ENCODE measurements at places on chromosomes 5 and 9.
A peak's percentile ranks its signal among the peaks of the same experiment; 100 is the strongest.

DNA sequence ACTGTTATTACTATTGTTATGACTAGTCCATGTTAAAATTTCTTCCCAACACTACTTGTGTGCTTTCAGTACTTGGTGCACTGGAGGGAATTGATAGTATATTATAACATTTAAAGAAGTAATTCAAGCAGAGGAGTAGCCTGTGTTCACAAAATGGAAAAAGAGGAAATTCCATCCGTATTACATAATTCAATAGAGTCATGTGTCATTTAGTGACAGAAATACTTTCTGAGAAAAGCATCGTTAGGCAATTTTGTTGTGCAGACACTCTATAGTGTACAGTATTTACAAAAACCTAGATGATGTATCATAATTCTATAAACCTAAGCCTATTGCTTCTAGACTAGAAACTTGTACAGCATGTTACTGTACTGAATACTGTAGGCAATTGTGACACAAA, 78.3 kb upstream of the PCSK5 start:
- DNase-seq = no peak

DNA sequence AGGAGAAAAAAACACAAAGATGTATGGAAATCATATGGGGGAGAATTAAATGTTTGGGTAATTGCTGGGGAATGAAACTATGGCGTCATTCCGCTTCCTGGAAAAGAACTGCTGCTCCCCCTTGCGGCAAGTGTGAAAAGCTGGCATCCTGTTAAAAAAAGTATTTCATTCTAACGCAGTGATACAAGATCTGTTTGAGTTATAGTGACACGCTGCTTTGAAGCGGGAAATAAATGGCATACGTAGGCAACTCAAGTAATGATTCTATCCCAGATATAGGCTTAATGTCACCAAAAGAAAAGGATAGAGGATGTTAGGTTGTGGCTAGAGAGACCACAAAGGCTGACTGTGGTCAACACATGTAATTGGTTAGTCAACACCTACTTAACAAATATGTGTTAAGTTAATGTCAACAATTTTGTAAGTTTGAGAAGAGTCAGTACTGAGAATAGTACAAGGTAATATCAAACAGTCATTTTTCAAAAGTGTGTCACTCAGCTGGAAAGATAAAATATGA, 70.2 kb upstream of the ALDH1A1 start:
- peak; percentile 62 for DNase-seq

DNA sequence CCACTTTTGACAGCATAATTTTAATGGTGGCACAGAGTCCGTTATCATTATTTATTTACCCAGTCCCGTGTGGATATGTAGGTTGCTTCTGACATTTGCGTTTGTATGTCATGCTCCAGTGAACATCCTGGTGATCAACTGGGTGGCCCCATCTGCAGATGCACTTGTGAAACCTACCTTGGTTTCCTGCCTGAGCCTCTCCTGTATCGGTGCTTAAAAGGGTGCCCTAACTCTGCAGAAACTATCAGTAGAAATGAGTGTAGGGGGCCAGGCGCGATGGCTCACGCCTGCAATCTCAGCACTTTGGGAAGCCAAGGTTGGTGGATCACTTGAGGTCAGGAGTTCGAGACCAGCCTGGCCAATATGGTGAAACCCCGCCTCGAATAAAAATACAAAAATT, 92.1 kb upstream of the IER5L start:
- peak; percentile 85 for DNase-seq

- DNase-seq = peak; percentile 80
Observed at GRCh38 chr9:134391319-134392231, 65.3 kb downstream of the RXRA start.

GRCh38 chr9:107545036-107545435, 55.5 kb upstream of the KLF4 start:
- DNase-seq = no peak

DNA sequence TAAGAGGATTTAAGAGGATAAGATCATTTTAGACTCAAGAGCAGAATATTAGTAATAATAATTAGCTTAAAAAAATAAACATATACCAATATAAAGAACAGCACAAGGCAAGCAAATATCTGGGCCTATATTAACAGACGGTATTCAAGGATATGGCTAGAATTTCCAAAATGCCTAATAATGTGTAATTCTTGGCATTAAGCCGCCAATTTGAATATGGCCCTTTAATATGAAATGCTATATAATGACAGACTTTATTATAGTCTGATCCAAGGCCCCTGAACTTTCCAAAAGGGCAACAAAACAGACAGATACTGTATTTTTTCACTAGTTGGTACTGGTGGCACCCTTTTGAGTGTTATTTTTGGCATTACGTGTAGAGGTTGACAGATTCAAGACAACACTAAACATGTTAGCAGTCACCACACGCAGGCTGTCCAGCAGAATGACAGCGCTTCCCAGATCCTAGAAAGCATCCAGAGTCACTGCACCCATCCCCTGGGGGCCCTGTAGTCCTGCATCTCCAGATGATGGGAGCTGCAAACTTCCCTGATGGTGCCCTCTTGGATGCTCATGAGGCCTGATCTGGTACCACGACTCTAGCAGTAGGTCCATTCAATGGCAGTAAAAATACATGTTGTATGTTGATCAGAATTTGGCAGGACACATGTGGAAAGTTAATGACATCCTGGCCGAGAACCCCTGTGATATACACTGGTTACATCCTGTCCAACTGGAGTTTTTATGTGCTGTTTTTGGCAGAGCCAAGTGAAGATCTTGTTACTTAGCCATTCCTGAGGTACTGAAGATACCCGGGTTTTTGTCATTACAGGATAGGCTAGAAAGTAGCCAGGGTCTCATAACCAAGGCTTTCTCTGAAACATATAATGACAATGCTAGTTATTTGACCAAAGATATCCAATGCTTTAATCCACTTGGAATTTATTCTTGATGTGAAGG, 1.7 kb upstream of the ABL1 start:
- no peak for DNase-seq

DNA sequence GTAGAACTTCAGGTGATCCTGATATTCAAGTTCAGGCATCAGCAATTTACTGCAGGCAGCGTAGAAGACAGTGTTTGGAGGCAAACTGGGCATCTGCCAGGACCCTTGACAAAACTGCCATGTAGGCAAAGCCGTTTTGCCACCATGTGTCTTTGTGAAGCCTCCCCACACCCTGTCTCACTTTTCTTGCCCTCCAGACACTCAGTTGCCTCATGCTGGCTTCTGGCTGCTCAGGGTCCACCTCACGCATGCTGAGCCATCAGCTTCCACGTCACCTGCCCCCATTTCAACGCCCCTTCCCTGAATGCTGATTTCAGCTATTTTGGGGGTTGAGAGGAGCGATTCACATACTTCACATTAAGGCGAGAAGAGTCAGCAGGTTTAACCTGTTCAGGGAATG, 165.2 kb upstream of the KLF9 start:
- no peak for DNase-seq

GRCh38 chr9:137477778-137478612, 18.9 kb upstream of the NSMF start:
- no peak for DNase-seq

GRCh38 chr9:94792511-94792910, 66.0 kb downstream of the AOPEP start:
- no peak for DNase-seq

GRCh38 chr5:154758493-154758892, 3.3 kb downstream of the LARP1 start:
- no peak for DNase-seq

DNA sequence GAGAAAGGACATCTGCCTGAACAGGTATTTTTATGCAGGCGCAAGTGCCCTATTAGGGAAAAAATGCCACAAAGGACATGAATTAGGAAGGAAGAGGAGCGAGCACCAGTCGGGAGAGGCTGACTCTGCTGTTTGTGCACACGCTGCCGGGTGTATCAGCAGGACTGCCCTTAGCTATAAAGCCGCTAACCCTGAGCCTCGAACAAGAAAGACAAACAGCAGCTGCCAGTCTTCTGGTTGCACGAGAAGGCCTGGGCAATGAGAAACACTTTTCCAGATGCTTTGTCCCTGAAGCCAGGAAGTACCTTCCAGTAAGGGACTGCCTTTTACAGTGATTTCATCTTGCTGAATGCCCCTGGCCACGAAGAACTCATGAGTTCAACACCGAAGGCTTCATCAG, 12.6 kb downstream of the QSOX2 start:
- DNase-seq = no peak

- DNase-seq = peak; percentile 64
Observed at GRCh38 chr9:136138566-136138965, 19.9 kb upstream of the TMEM250 start.

GRCh38 chr9:20558566-20559016, 63.7 kb downstream of the MLLT3 start:
- DNase-seq = no peak

DNA sequence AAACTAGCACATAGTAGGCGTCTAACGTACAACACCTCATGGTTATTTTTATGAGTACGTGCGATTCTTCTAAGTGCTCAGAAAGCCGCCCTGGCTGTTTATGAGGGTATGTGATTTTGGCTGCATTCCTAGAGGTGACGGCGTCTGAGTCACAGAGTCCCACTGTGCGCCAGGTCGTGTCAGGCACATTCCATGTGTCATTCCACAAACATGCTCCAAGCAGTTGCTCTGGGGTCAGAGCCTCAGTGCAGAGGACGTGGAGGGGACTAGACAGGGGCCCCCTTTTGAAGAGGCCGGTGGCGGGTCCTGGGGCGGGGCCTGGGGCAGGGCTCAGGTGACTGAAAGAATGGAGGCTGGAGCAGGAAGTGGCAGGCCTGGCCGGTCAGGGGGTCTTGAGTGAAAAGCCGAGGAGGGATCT, 51.9 kb downstream of the NEK6 start:
- DNase-seq = no peak

- DNase-seq = peak; percentile 65
Observed at GRCh38 chr9:90142580-90142979, 500.0 kb downstream of the DIRAS2 start.

GRCh38 chr5:178590141-178590923, at the start of gene COL23A1:
Gene COL23A1, minus strand, starts transcription at chr5:178590393.
- DNase-seq = peak; percentile 65

DNA sequence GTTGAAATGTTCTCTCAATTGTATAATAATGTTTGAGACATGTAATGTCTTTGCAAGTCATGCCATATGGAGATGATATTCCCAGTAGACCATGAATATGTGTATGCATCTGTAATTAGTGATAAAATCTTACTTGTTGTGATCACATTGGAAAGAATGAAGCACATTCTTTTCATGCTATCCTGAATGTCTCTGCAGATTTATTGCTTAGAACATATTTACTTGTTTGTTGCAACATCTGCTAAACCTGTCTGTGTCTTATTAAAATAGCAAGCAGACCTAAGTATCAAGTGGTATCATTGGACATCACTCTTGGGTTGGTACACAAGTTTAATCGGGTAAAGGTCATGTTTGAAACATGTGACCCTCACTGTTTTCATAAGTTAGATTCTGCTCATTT, 265.5 kb upstream of the CD180 start:
- no peak for DNase-seq

- no peak for DNase-seq
Observed at GRCh38 chr9:95778957-95779356, 96.5 kb upstream of the ERCC6L2 start.

GRCh38 chr9:128053560-128053959, 13.6 kb downstream of the NAIF1 start:
- no peak for DNase-seq

DNA sequence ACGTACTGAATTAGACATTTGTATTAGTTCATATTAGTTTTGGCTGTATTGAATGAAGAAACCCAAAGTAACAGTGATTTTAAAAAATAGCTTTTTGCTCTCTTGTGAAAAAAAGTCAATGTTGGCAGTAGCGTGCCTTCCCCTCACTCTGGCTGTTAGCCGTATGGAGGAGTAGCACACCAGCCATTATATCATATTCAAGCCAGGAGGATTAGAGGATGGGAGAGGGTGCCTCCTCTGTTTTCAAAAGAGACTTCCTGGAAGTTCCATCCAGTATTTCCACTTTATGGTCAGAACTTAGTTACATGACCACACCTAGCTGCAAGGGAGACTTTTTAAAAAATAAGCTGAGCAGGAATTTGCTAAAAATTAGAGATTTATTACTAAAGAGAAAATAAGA, 41.2 kb downstream of the GPR21 start:
- DNase-seq = no peak

DNA sequence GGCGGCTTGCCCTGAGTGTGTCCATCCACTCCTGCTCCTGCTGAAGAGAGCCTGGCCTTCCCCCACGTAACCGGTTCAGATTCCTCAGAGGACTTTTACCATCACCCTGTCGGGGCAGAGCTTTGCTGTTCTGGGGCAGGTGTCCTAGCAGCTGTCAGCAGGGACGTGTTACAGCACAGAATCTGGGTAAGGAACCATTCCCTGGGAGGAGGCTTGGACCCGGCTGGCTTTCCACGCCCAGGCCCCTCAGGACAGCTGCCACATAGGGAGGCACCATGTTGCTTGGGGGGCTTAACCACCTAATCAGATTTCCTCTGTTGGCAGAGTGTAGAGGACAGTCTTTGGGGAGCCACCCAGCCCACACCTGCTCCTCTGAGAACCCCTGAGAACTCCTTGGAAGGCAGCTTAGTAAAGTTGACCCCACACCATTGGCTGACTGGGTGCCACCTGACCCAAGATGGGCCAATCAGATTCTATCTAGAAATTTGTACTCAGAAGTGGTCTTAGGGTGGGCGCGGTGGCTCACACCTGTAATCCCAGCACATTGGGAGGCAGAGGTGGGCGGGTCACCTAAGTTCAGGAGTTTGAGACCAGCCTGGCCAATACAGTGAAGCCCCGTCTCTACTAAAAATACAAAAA, 23.3 kb upstream of the EEIG1 start:
- DNase-seq = no peak

- DNase-seq = no peak
Observed at GRCh38 chr5:135879591-135879990, 16.1 kb downstream of the IL9 start.

DNA sequence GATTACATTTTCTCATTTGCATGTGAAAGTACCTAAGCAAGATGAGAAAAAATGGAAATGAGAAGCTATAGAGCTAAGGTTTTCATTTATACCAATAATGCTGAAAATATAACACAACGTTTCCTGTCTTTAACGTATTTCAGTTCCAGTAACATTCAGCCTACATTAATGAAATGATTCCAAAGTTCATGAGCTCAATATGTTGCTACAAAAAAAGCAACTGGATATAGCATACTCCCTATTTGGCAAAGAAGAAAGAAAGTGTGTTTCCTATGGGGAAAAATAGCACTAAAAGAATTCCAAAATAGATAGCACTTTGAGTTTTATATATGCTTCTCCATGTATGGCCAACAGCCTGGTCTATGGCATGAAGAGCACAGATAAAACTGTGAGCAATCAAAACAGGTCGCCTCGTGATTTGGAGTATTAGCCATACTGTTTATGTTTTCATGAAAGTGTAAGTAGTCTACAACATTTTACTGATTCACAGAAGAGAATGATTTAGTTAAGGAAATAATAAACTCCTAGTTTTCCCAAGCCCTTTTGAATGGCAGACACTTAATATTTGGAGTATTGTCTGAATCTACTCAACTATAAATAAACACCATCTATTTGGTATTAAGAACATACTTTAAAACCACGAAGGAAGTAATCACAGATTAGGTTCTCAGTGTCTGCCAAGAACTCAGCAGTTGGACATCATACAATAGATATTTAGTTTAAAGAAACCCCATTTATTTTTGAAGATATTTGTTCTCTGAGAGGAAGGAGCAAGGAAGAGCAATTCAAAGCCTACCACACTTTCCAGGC, 258.7 kb upstream of the RASA1 start:
- DNase-seq = no peak

All from activated CD8-positive, alpha-beta T cell treated with anti-CD3 and anti-CD28 coated beads, Interleukin-2, amount 10 ng/mL, durations not matched to agents 7 days and 5 days (primary cell).